ENCODE measurements at places on chromosomes 11 and 22. TPM values are rescaled to one million over a fixed set of nuclear protein-coding genes. Genes with fewer than 3 reads are reported as not detected.

GRCh38 chr11:24754406-24754805 lies 257.6 kb downstream of the LUZP2 start:
- DNase-seq, result no peak

GRCh38 chr11:8056810-8057463 lies 24.1 kb upstream of the TUB start:
- DNase-seq, result no peak

- peak; percentile 90 for DNase-seq
Measured at GRCh38 chr22:49992921-49993648, 19.5 kb downstream of the IL17REL start.

- no peak for DNase-seq
Measured at GRCh38 chr22:27612115-27612514, 189.4 kb downstream of the MN1 start.

DNA sequence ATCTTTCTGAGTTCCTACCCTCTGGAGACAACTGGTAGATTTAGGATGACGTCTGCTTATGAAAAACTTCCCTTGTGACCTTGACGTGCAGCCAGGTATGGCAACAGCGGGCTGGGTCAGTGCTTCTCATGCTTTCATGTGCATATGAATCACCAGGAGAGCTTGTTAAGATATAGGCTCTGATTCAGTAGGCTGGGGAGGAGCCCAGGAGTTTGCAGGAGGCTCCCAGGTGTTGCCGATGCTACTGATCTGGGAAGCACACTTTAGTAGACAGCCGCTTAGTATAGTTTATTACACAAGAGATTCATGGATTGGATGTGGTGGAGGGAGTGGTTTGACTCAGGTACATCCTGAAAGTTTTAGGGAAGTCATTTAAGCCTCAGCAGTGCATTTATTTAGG lies 23.8 kb downstream of the DIXDC1 start:
- DNase-seq, result no peak

DNA sequence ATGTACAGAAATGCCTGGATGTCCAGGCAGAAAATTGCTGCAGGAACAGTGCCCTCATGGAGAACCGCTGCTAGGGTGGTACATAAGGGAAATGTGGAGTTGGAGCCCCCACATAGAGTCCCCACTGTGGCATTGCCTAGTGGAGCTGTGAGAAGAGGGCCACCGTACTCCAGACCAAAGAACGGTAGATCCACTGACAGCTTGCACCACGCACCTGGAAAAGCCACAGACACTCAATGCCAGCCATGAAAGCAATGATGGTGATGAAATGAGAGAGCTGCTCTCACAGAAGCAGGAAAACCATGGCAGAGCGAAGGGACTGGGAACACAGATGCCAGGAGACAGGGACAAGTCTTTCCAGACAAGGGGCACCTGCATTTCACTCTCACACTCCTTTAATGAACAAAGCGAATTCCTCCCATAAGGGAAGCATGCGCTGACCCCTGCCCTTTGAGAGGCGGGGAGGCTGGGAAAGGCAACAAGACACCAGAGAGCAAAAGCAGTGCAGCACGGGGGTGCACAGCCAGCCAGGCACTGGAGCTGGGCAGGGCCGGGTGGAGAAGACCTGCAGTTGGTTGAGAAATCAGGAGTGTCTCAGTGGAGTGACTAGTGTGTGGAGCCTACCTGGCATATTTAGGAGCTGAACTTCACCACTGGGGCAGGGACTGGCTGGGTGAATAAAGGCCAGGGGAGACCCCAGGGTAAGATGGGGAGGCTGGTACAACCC lies 1025.2 kb downstream of the TBC1D22A start:
- DNase-seq, result no peak

DNA sequence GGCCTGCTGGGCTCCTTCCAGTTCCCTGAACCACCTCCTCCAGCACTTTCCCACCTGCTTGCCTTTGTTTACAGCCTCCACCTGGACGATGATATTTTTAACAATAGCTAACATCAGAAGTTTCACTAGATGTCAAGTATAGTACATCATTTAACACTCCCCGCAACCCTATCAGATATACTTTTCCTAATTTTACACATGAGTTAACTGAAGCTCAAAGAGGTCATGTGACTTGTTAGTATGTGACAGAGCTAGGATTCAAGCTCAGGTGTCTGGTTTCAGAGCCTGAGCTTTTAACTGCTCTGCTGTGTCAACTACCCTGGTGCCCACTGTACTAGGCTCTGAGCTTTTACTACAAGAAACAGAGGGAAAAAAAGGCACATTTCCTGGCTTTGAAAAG lies 14.3 kb upstream of the HPX start:
- no peak for DNase-seq

- DNase-seq, result no peak
Measured at GRCh38 chr11:104905271-104905670, 7.0 kb upstream of the CASP12 start.

DNA sequence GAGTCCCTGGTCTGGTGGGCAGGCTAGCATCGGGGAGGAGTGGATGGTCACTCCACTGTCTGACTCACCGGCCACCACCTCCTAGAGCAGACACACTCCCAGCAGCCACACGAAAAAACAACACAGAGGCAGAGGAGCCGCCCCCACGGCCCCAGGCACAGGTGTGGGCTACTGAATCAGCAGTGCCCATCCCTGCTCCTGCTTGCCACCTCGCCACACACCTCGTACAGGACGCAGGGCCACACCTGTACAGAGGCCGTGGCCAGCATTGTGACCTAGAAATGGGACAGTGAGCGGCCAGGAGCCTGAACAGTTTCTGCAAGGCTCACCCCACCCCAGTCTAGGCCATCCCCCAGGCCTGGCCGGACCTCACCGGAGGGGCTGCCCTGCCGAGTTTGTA lies 14.0 kb downstream of the TRIM29 start:
- no peak for DNase-seq

DNA sequence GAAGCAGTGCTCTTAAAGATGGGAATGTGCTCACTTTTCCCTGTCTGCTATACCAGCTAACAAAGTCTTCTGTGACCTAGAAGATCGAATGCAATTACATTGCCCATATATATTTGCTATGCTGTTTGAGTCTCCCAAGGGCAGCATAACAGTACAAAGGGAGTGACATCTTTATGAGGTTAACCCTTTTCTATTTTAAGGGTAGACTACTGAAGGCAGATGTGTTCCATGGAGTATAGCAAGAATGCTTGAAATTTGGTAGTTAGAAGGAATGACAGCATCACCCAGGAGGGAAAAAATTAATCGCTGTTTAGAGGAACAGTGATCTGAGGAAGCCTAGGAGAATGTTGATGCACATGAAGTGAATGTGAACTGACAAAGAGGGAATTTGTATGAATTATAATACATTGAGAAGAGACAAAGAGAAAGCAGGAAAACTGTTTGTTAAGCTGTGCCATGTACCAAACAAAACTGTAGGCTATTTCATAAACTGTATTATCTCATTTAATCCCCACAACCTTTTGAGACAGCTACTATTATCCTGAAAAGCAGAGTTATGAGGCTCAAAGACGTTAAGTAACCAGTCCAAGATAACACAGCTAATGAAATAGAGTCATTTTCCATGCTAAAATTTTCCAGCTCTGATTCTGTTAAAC lies 13.0 kb downstream of the MAML2 start:
- no peak for DNase-seq

The OR51I1 gene
- 0.96 TPM for total RNA-seq

The MISFA gene
- total RNA-seq, result 5.2 TPM

The SPON1 gene
- 31.8 TPM for total RNA-seq
